ENCODE measurements at places on chromosomes 3 and 15. TPM values are rescaled to one million over a fixed set of nuclear protein-coding genes. Genes with fewer than 3 reads are reported as not detected.

The OXTR gene
- total RNA-seq: 0.13 TPM

DNA sequence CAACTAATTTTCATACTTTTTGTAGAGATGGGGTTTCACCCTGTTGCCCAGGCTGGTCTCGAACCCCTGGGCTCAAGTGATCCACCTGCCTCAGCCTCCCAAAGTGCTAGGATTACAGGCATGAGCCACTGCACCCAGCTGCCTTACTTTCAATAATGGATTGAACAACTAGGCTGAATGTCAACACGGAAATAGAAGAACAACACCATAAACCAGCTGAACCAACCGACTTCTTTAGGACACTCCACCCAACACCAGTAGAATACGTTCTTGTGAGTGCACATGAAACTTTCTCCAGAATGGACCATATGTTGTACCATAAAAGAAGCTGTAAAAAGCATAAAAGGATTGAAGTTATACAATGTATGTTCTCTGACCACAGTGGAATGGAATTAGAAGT is 42.9 kb downstream of the GXYLT2 start:
- H3K27ac ChIP-seq: no peak overlapping the region
- no peak overlapping the region for H3K4me3 ChIP-seq
- no peaks in the 10 kb centered on the region for H3K27me3 ChIP-seq
- H3K4me1 ChIP-seq: no peaks in the 10 kb centered on the region
- no peak for DNase-seq

DNA sequence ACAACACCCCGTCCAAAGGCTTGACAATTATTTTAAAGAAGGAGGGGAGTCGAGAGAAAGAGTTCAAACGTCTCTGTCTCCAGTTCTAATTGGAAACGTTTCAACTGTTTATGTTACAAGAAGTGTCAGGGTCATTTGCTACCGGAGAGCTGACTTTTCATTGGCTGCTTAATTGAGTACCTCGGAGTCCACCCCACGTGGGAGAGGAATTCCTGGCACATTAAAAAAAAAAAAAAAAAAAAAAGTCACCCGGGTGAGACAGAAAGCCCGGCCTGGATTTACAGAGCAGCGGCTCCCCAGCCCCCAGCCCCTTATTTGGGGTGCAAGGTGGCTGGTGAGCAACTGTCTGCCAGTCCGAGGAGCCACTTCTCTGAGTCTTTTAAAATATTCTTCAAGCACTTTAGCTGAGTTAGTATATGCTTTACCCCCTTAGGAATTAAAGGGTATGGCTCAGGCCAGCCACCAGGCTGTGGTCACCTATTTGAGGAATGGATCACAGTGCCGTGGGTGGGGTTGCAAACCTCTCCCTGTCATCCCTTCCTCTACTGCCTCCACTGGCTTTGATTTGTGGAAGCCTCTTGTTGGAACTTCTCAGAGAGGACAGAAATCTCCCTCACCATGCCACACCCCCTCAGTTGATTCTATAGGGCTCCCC is 3.9 kb upstream of the TLE3 start:
- H3K4me3 ChIP-seq: peak overlapping the region; percentile 49
- peak overlapping the region; percentile 71 for H3K27ac ChIP-seq
- DNase-seq: peak; percentile 84
- peaks cover 45% of the 10 kb centered on the region for H3K4me1 ChIP-seq

DNA sequence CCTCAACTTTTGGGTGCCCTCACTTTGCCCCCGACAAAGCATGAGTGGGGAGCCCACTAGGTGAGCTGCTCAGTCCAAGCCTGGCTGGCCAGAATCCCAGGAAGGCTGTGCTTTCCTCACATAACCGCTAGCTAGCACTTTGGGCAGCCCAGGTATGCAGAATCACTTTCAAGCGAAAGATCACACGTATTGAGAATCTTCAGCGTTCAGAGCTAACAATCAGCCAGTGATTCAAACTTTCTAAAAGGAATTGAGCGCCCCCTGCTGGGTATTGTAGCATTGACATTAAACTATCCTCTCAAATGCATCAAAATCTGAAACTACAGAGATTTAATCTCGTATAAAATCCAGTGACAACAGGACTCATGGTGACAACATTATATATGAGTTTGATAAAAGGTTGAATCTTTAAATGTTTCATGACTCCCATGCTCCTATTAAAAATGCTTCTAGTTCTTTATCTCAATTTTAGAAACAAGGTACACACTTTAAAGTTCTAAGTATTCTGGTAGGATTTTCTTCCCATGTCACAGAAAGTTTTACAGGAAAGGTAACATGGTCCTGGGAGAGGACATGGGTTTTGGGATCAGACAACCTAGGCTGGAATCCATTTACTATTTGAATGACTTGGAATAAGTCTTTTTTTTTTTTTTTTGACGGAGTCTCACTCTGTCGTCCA is 11.8 kb downstream of the ANAPC13 start:
- peaks cover 30% of the 10 kb centered on the region for H3K36me3 ChIP-seq
- no peaks in the 10 kb centered on the region for H3K27me3 ChIP-seq
- H3K27ac ChIP-seq: no peak overlapping the region
- H3K4me1 ChIP-seq: no peaks in the 10 kb centered on the region

GRCh38 chr3:187740421-187741399 is 4.6 kb downstream of the BCL6 start:
- DNase-seq: peak; percentile 77
- peaks cover 32% of the 10 kb centered on the region for H3K4me1 ChIP-seq
- H3K4me3 ChIP-seq: peak overlapping the region; percentile 10
- no peaks in the 10 kb centered on the region for H3K27me3 ChIP-seq

All from adrenal gland (tissue), 19 donors.